T-cell (primary cell): ENCODE measurements at places on chromosomes 12 and 14. TPM values are rescaled to one million over a fixed set of nuclear protein-coding genes. Genes with fewer than 3 reads are reported as not detected.

HVCN1 gene
- 6.0 TPM for total RNA-seq

SPATA7 gene
- 3.1 TPM for total RNA-seq

KIF5A gene
- total RNA-seq = 0.92 TPM

DNA sequence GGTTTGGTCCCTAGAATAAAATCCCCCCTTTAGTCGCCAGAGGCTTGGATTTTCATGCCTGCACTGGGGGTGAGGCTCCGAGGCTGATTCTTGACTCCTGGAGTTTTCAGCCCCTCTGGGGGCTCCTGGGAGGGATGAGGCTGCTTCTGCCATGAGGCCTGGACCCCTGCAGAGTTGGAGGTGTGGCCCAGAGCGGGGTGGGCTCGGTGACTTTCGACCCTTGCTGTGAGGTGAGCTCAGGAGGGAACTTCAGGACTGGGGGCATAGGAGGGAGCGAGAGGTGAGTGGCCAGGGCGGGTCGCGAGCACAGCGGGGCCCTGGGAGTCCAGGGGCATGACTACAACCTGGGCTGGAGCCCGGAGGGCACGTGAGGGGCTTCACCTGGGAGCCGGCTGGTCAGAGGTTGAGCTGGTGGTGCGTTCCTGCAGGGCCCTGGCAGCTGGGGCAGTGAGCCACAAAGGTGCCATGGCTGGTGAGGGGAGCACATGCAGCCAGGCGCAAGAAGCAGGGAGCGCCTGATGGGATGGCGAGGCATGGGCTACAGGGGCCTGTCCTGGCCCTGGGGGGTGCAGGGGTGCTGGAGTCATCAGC, 168.2 kb downstream of the KIF26A start:
- no peak for DNase-seq

DNA sequence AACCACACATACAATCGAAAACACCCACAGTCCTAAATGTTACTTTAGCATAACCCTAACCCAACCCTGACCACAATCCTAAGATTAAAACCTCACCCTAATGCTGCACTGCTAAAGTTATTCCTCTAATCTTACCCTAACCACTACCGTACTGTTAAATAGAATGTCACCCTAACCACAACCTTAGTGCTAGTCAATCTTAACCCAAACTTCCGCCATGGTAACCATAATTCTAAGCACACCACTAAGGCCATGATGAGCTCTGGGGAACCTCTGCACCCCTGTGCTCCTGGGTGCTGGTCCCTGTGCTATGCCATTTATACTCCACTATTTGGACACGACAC, 38.0 kb downstream of the LTBP2 start:
- DNase-seq = no peak

SMIM41 gene
- 0.41 TPM for total RNA-seq

DNA sequence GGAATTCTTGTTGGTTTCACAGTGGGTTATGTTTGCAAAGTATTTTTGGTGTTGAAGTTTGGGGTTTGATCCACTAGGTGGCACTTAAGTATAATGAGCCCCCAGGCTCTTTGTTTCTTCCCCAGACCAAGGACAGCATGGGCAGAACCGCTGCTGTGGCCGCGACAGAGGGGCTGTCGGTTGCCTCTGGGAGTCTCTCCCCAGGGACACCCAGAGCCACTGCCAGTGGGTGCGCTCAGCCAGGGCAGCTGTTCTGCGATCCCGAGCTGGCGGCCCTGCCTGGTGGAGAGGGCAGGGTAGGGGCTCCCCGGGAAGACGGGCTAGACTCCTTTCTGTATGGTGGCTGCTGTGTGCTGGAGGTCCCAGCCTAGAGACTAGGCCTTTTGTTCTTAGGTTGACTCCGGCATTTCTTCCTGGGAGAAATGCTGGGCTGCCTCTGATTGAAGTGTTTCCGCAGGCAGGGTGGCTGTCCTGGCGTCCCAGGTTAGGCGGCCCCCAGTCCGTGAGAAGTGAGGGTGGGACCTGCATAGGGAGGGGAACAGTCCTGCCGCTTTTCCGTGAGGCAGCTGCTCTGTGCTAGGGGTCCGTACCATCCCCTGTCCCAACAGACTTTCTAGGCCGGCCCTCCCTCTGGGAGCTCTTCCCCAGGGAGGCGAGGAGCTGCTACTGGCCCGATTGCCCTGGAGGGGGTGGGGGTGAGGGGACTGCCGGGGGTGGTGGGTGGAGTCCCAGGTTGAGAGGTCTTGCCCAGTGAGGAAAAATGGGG, 253.1 kb upstream of the PELI2 start:
- no peak for DNase-seq

GRCh38 chr12:4015225-4016091, 142.3 kb upstream of the PARP11 start:
- DNase-seq = no peak

DNA sequence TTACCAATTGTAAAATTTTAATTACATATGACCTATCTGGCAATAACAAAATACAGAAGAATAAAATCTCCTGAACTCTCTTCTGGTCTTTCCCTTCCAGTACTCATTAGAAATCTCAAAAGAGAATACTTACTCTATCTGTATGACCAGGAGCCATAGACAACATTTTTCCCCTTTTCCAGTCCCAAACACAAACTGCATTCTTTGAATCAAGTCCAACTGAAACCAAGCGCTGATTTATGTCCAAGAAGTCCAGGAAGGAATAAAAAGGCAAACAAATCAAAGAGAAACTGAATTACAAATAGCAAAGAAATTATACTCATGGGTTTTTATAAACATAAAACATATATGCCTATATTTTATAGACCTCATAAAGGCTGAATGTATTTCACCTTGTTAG, 46.7 kb downstream of the EML5 start:
- no peak for DNase-seq

TRHDE gene
- not detected for total RNA-seq

DNA sequence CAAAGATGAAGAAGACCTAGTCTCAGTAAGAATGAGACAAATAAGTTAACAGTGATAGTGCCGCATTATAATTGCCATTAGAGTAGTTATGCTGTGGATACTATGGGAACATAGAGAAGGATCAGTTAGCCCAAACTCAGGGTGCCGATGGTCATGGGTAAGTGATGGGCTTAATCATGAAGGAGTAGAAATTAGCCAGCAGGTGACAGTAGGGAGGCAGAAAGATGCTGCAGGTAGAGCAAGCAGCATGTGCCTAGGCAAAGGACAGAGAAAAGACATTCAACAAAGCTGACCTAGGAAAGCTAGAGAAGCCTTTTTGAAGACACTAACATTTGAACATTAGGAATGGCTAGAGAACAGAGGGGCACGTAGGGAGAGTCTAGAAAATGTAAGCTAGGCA, 30.6 kb upstream of the PTPRQ start:
- DNase-seq = no peak
